Naive B cell (primary cell): ENCODE measurements at places on chromosomes 3 and 15.

DNA sequence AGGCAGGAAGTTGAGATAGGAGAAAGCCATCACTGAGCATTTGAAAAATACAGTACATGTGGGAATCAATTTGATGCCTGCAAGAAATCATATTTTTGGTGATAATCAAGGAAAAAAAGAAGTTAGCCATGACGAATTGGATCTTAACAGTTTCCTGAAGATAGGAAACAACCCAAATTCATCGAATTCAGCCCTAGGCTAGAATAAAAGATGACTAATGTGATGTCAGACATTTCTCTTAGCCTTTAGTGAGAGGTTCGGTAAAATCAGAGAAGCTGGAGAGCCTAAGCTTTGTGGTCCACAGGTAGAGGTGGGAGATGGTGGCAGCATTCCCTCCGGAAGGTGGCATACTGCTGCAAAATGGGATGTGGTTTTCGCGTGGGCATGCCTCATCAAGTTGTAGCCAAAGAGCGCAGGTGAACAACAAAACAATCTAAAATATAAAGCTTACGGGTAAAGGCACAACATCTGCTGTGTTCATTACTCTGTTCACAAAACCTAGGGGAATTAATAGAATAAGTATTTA lies 144.1 kb upstream of the ALCAM start:
- DNase-seq: no peak

- DNase-seq: no peak
These were observed 207.5 kb downstream of the PDCD6IP start for GRCh38 chr3:34005886-34006285.

DNA sequence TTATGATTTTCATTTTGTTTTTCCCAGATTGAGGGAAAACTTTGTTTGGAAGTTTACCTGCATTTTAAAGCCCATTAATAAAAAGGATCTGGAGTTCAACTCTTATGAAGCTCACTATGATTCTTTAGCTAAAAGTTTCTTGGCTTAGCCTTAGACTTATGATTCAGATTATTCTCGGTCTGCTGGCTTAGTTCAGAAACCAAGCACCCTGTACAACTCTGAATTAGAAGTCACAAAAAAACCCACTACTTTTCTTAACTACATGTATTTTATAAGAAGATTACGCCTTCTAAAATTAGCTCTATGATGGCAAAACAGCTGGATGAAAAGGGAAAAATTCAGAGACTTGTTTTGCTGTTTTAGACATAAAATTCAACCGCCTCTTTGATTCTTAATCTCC lies 14.3 kb upstream of the DENND4A start:
- DNase-seq: no peak

DNA sequence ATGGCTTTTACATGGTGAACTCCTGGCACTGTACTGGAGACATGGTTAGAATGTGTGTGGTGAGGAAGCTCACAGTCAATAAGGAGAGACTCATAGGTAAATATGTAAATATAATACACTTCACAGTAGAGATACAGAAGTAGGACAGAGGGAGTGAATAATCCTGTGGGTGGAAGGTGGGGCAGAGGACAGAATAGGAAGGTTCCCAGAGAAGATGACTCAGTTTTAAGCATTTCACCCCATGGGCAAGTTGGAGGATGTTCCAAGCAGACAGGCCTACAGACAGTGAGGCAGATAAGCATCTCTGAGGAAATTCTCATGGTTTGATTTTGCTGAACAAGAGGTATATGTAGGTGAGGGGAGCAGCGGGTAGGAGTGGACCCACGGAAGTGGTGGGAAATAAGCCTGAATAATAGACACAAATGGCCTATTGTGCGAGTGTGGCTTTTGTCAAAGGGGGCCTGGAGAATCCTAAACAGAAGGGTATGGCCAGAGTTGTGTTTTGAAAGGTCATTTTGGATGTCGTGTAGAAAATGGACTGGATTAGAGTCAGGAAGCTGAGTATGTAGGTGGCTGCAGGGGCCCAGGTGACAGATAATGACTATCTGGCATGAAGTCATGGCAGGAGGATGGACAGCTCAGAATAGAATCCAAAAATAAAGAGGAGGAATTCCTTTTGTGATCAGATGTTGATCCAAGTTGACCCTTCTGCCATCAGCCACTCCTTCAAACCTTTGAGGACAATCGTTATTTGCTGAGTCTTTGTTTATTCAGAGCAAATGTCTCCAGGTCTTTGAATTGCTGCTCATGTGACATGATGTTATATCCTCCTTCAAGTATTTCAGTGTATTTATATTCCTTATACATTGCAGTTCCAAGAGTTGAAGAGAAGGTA lies 97.3 kb upstream of the THRB start:
- DNase-seq: no peak

DNA sequence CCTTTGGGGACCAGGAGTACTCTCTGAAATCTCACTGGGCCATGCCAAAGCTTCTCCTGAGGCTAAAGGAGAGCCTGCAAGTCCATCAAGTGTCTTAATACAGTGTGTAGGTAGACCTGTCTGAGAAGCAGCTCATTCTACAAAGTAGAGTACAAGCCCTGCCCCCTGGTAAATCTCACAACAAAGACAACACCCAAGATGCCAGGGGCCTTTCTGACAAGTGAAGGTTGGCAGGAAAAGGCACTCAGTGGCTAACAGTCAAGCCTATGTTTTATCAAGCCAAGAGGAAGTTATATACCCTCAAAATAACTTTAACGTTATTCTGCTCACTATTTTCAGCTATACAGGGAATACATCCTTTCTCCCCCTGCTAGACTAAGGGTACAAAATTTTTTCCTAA lies 58.3 kb downstream of the NMNAT3 start:
- DNase-seq: no peak

- no peak for DNase-seq
These were observed 3.0 kb downstream of the SLC27A2 start for GRCh38 chr15:50184863-50185504.

DNA sequence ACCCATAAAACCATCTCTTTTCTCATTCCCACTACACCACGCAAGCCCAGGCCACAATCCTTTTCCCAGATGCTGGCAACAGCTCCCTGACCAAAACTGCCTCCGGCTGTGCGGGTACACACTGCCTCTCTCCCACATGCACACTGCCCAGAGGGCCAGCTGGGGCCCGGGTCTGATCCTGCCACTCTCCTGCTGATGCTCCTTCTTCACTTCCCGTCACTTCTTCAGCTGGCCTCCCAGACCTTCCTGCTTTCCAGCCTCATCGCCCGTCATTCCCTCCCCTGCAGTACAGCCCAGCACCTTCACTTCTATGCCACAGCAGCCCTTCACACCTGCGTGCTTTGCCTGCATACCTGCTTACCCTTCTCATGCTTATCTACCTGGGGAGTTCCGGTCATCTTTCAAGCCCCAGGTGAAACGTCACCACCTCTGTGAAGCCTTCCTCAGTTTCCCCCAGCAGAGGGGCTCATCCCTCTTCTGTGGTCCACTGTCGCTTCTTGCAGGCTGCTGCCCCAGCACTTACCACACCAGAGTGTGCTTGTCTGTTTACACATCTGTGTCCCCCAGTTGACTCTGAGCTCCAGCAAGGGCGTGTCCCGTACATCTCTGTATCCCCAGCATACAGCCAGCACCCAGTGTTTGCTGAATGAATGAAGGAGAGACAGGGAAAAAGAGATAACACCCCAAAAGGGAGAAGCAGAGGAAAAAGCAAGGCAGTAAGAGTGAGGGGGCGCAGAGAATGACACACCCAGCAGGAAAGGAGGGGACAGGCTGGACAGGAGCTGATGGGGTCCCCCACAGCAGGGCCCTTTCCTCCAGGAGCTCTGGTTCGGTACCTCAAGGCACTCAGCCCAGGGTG lies 22.2 kb downstream of the GRAMD2A start:
- DNase-seq: no peak

- DNase-seq: no peak
These were observed 1.4 kb upstream of the TGFBR2 start for GRCh38 chr3:30605005-30605404.

GRCh38 chr3:42556089-42556632 lies 25.6 kb downstream of the SEC22C start:
- DNase-seq: no peak

GRCh38 chr15:82543160-82543559 lies 2.9 kb upstream of the RPS17 start:
- DNase-seq: no peak

GRCh38 chr3:52514576-52514975 lies 19.1 kb downstream of the NT5DC2 start:
- no peak for DNase-seq

- no peak for DNase-seq
These were observed 11.9 kb downstream of the CX3CR1 start for GRCh38 chr3:39267631-39268548.

DNA sequence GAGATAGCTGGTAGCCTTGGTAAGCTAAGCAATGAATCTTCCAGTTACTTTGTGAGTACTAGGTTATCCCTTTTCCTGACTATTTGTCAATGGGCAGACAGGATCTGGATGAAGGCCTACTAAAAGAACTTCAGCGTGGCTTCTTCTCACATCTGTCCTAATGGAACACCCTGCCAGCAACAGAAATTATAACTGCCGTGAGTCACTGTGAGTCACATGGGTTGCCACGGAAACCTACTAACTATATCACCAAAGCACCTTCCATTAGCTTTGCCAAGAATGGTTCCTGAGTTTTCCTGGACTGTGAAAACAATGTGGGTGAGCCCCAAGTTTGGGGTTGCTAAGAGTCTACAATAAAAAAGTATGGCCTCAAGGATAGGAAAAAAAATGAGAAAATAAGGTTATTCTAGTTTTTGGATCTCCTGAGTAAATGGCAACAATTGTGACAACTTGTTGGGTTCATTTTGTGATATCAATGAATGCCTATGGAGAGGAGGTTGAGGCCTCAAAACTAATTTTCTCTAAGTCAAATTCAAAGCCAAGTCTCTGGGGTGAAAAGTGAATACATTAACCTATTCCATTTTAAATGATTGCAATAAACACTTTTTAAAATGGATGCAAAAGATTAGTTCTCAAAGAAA lies 195.1 kb upstream of the ICE2 start:
- DNase-seq: no peak

DNA sequence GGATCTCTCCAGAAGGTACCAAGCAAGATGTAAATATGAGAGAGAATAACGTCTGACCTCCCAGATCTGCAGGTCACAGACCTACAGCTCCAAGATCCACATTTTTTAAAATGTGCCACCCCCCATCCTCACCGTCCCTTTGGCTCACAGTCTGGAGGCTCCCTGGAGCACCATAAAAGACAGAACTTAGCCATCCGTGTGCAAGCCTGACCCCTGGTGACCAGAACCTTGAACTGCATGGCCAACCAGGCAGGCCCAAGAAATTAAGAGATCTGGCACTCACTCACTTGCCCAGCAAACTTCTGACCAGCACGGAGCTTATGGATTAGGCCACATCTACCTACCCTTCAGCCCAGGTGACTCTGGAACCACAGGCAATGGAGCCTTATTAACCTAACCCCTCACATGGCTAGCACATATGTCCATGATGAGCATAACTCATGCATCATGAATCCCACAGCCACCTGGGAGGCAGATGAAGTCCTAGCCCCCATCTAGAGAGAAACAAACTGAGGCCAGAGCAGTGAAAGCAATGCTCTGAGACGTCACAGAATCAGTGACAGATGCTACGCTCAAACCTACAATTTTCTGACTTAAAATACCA lies 275.3 kb downstream of the UACA start:
- DNase-seq: peak; percentile 56

- DNase-seq: no peak
These were observed 28.4 kb downstream of the OXSM start for GRCh38 chr3:25818335-25818734.

DNA sequence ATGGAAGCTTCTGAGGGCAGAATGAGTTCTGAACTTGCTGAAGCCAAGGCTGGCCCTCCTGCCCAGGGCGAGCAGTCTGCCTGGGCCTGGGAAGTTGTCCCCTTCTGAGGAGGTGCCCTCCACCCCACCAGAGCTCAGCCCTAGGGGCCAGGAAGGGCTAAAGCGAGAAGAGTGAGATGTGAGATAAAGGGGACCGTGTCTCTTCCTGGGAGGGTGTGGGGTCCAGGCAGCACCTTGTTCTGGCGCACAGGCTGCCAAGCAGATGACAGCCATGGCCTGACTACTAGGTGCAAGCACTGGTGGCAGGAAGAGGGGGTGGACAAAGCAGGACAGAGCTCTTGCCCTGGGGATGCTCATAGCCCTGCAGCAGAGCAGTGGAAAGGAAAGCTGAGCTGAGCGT lies 3.7 kb downstream of the PAK6 start:
- DNase-seq: no peak

- DNase-seq: no peak
These were observed 73.1 kb downstream of the OXSM start for GRCh38 chr3:25863011-25863415.

GRCh38 chr15:72375501-72375845 lies 341 bp downstream of the HEXA start:
- no peak for DNase-seq

DNA sequence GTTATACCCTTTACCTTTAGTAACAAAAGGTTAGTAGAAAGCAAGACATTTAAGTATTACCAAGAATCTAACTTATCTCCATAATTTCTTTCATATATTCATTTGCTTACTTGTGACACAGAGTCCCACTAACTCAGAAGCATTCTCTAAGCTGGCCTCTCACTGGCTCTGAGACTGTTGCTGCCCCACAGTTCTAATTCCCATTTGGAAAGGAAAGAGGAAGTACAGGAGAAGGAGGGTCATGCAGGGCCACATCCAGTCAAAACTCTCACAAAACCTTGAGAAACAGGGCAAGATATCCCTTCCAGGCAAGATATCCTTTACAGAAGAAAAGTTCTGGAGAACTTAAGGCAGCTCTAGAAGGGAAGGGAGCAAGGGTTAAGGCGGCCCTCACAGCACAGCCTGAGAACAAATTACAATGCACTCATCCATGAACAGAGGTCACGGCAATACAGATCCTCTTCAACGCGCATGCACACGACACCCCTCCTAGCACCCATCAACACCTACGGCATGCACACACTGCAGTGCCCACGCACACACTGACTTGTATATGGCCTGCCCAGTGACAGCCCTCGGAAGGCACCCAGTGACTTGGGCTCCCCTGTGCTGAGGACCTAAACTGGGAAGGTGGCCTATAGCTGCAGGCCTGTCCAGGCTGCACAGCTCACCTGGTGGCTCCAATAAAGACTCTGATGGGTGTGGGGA lies 13.0 kb upstream of the MYO5C start:
- DNase-seq: no peak
